ENCODE measurements at places on chromosomes 12 and 14. TPM values are rescaled to one million over a fixed set of nuclear protein-coding genes. Genes with fewer than 3 reads are reported as not detected.

DNA sequence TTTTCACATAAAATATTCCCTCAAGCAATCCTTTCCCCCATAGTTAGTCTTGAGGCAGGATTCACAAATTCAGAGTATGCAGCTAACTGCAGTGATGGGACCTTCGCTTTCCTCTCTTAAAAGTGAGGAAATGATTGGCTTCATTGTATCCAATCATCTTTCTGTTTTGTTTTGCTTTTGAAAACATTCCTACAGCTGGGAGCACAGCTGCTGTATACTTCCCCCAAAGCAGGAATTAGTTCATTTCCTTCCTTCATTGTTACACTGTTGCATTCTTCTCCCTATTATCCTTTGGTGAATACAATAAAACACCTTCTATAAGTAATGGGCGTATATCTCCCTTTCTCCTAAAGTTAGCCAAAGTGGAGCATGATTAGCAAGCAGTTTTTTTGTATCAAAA, 9.4 kb upstream of the GAS2L3 start:
- no peak for DNase-seq
- H3K36me3 ChIP-seq = no peaks in the 10 kb centered on the region
- no peak overlapping the region for H3K27ac ChIP-seq

DNA sequence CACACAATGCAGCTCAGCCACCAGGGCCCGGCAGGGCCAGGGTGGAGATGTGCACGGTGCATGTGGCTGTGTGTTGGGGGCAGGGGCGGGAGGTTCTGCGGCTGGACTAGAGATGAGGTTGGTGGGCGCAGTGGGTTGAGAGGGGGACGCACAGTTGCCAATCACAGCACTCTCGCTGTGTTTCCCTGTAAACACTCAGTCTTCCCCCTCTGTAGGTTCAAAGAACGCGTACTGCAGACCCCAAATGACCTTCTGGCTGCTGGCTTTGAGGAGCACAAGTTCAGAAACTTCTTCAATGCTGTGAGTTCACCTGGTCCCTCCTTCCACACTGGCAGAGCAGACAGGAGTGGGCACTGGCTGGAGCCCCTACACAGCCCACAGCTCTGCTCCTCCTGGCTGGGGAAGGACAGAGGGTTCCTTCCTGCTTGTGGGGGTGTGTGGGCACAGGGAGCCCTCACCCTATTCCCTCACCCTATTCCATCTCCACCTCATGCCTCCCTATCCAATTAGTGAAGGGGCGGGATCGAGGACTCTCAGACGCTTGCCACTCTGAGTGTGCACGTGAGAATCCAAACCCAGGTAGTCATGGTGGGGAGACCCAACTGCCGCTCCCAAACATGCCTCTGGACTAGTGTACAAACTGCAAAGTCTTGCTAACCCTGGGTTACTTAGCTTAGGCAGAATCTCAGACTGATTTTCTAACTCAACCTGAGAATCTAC, 17.8 kb downstream of the OTUB2 start:
- no peak overlapping the region for H3K27ac ChIP-seq
- no peak overlapping the region for H3K4me3 ChIP-seq
- no peaks in the 10 kb centered on the region for H3K36me3 ChIP-seq
- H3K4me1 ChIP-seq = no peaks in the 10 kb centered on the region
- no peak for DNase-seq

- no peaks in the 10 kb centered on the region for H3K36me3 ChIP-seq
- H3K4me3 ChIP-seq = no peak overlapping the region
- DNase-seq = no peak
- H3K27me3 ChIP-seq = no peaks in the 10 kb centered on the region
These were observed 21.7 kb upstream of the TCL1B start for GRCh38 chr14:95664546-95664945.

DNA sequence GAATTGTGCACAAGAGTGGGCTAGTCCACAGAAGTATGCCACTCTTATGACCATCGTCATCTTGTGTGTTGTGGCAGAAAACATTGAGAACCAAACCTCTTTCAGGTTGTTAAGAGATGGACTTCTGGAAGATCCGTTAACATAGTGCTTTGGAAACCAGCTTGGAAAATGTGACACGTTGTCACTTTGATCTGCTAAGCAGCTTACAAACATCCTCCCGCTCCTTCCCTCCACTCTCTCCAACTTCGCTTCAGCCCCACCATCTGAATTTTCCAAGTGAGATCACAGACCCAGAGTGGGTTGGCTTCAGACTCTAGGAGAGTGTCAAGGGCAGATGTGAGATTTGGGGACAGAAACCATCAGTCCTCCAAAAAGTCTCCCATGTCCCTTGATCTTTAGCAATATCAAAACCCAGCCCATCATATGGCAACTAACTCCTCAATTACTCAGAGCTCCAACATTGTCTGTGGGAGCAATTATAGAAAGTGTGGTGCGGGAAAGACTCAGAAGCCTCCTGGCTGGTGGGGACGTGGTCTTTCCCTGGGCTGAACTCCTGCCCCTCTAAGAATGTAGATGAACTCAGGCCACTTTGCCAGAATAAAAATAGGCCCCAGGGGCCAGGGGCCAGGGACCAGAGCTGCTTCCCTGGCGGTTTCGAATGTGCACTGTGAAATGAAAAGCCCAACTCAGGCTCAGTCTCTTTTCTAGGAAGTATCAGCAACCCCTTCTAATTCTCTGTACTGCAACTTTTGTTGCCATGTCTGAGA, 129.5 kb downstream of the SLC38A6 start:
- DNase-seq = no peak
- H3K4me3 ChIP-seq = no peak overlapping the region
- no peaks in the 10 kb centered on the region for H3K36me3 ChIP-seq
- H3K27me3 ChIP-seq = no peaks in the 10 kb centered on the region
- no peaks in the 10 kb centered on the region for H3K4me1 ChIP-seq

Gene PABPN1
- 80.8 TPM for total RNA-seq

- no peak for DNase-seq
- no peaks in the 10 kb centered on the region for H3K27me3 ChIP-seq
- no peak overlapping the region for H3K4me3 ChIP-seq
- no peaks in the 10 kb centered on the region for H3K36me3 ChIP-seq
- H3K27ac ChIP-seq = no peak overlapping the region
These were observed 103.8 kb upstream of the HMGA2 start for GRCh38 chr12:65720136-65721130.

DNA sequence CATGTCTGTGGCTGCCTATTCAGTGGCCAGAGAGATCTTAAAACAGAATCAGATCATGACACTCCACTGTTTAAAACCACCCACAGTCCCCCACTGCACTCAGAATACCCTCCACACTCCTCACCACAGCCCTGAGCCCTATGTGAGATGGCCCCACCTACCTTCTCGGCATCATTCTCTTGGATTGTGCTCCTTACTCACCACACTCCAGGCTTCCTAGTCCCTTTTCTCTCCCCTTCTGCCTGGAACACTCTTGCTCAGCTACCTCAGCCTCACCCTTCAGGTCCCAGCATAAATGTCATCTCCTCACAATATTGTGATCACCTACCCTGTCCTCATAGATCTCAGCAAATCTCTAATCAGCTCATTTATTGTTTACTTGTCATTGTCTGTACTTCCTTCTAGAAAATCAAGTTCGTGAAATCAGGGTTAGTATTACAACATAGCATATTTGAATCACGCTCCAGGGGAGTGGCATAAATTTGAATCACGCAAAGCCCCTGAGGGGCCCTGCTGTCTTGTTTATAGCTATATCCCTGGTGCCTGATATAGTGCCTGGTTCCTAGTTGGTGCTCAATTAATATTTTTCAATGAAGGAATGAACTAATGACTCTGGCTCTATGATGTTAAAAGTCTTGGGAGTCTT, 42.8 kb downstream of the SLC35F4 start:
- no peak for DNase-seq
- no peaks in the 10 kb centered on the region for H3K27me3 ChIP-seq
- H3K36me3 ChIP-seq = no peaks in the 10 kb centered on the region
- no peaks in the 10 kb centered on the region for H3K4me1 ChIP-seq
- no peak overlapping the region for H3K27ac ChIP-seq

- no peak for DNase-seq
- H3K4me3 ChIP-seq = no peak overlapping the region
These were observed 3.7 kb upstream of the TRPV4 start for GRCh38 chr12:109836916-109837315.

DNA sequence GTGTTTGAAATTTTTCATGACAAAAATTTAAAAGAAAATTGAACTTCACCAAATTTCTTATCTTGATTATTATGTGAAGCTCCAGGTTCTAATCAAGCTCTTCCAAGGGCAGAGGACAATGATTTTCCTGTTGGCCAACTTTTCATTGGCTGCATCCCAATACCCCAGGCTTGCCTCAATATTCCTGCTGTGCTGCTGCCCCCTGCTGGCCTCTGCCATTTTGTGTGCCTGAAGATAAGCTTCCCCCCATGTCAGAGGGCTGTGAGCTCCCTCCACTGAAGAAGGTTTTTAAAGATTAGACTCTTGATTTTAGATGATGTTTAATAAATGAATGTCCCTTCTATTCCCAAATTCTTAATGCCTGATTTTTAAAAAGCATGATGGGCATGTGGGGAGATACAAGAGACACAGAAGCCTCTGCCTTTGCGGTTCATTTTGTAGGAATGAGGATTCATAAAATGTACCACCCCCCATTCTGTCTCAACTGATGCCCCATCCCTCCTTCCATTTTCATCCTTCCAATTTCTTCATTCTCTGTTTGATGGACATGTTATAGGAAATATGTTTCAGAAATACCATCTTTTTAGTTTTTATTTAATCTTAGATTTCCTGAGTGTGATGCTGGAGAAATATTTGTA, 76.7 kb upstream of the RGS6 start:
- H3K27me3 ChIP-seq = no peaks in the 10 kb centered on the region
- DNase-seq = peak; percentile 62
- no peaks in the 10 kb centered on the region for H3K4me1 ChIP-seq
- no peaks in the 10 kb centered on the region for H3K36me3 ChIP-seq
- H3K27ac ChIP-seq = no peak overlapping the region

Gene LRRC10
- not detected for total RNA-seq

Gene PRR4
- 7.8 TPM for total RNA-seq

DNA sequence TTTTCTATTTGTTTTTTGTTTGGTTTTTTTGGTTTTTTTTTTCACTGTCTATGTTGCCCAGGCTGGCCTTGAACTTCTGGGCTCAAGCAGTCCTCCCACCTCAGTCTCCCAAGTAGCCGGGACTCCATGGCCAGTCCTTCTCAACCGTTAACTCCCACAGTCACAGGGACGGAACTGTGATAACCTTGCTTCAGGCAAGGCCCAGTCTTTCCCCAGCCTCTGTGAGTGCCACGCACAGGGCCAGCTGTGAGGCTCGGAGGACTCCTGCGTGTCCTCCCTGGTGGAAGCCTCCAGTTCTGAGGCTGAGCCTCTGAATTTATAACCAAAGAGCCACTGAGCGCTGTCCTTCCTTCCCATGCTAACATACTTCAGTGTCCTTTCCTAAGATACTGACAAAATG, 23.7 kb downstream of the PSMC1 start:
- H3K4me3 ChIP-seq = no peak overlapping the region
- no peaks in the 10 kb centered on the region for H3K4me1 ChIP-seq
- peaks cover 77% of the 10 kb centered on the region for H3K36me3 ChIP-seq
- no peak for DNase-seq
- H3K27ac ChIP-seq = no peak overlapping the region

- DNase-seq = no peak
- no peaks in the 10 kb centered on the region for H3K27me3 ChIP-seq
- no peaks in the 10 kb centered on the region for H3K36me3 ChIP-seq
- no peaks in the 10 kb centered on the region for H3K4me1 ChIP-seq
- H3K4me3 ChIP-seq = no peak overlapping the region
- H3K27ac ChIP-seq = no peak overlapping the region
These were observed 19.9 kb downstream of the CALM1 start for GRCh38 chr14:90416720-90417119.

Gene TROAP
- 6.5 TPM for total RNA-seq

All from tibial nerve (tissue), 4 donors.